Central memory CD8-positive, alpha-beta T cell (primary cell): ENCODE measurements at places on chromosomes 13 and 19.
A peak's percentile ranks its signal among the peaks of the same experiment; 100 is the strongest.

- H3K4me3 ChIP-seq: no peak overlapping the region
- DNase-seq: no peak
- peaks cover 12% of the 10 kb centered on the region for H3K36me3 ChIP-seq
- H3K27ac ChIP-seq: peak overlapping the region; percentile 73
- no peaks in the 10 kb centered on the region for H3K27me3 ChIP-seq
Measured at GRCh38 chr19:17778251-17778967, 16.5 kb upstream of the B3GNT3 start.

DNA sequence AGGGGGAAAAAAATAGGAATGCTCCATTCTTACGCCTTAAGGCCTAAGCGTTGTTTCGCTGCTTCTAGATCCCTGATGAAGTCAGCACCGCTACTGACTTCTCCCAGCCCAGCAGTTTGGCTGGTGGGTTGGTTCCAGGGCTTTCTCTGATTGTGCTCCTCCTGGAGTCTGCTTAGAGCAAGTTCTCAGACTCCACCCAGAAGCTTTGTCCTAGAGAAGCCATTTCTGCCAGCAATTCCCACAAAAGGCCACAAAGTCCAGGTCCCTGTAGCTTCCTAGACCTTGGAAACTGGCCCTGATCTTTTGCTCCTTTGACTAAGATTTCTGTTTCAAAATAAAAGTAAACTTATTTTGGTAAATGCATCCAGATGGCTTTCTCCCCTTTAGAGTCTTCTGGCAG is 65.4 kb downstream of the KCTD12 start:
- H3K36me3 ChIP-seq: no peaks in the 10 kb centered on the region
- no peak for DNase-seq
- no peak overlapping the region for H3K27ac ChIP-seq
- H3K27me3 ChIP-seq: peaks cover 37% of the 10 kb centered on the region

GRCh38 chr19:39924389-39924788 is 10.0 kb downstream of the FCGBP start:
- no peak overlapping the region for H3K4me3 ChIP-seq
- peaks cover 7% of the 10 kb centered on the region for H3K36me3 ChIP-seq
- H3K27me3 ChIP-seq: no peaks in the 10 kb centered on the region
- peak overlapping the region; percentile 84 for H3K27ac ChIP-seq
- DNase-seq: no peak
- peaks cover 10% of the 10 kb centered on the region for H3K4me1 ChIP-seq

DNA sequence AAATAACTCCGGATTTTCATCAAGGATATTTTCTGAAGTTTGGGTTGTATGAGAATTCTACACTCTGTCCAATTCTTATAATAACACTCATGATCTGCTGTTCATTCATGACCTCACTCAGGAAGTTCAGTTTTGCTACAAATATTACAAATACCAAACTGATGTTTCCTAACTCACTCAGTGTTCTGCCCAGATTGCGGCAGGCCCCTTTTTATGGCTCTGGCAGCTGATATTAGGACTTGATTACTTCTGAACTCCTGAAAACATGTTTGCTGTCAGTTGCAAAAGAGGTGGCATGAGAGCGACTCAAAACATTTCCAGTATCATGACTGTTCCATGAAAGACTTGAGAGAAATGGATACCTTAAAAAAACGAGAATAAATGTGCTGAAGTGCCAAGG is 188.0 kb downstream of the RGCC start:
- no peak overlapping the region for H3K27ac ChIP-seq
- DNase-seq: no peak
- H3K4me3 ChIP-seq: no peak overlapping the region
- no peaks in the 10 kb centered on the region for H3K4me1 ChIP-seq
- no peaks in the 10 kb centered on the region for H3K27me3 ChIP-seq

DNA sequence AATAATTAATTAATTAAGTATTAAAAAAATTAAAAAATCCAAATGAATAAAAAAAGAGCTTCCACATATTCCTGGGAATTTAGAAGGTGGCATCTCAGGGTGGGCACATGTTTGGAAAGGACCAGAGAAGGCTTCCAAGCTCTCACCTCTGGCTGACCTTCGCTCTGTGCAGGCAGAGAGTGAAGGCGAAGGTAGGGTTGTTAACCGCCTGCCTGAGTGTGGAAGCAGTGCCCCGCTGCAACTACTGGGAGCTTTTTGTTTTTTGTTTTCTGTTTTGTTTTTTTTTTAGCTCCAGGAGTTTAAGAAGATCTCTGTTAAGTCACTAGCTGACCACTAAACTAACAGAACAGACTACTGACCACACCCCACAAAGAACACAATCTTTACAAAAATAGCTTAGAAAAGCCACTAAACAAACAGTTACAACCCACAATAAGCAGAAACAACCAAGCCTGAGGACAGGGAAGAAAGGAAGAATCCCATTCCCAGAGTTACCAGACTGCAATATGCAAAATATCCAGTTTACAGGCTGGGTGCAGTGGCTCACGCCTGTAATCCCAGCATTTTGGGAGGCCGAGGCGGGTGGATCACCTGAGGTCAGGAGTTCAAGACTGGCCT is 11.4 kb downstream of the ZNF541 start:
- H3K4me1 ChIP-seq: peaks cover 9% of the 10 kb centered on the region
- no peak overlapping the region for H3K4me3 ChIP-seq
- no peak overlapping the region for H3K27ac ChIP-seq
- H3K27me3 ChIP-seq: no peaks in the 10 kb centered on the region
- no peaks in the 10 kb centered on the region for H3K36me3 ChIP-seq
- DNase-seq: no peak

DNA sequence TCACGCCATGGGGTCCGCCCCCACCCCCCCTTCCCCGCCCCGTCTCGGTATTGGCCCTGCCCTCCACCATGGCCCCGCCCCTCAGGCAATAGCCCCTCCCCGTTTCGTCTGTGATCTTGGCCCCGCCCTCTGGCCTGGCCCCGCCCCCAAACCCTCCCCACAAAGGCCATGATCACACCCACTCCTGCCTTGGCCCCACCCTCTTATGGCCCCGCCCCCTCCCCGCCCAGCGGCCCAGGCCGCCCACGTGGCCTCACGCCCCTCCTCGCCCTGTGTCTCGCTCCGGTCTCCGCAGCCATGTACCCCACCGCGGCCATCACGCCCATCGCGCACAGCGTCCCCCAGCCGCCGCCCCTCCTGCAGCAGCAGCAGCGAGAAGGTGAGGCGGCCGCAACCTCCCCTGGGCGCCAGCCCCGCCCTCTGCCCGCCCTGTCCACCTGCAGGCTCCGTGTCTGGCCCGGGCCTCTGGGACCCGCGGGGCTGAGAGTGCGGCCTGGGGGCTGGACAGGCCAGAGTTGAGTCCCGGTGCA is 61.3 kb downstream of the CELF5 start:
- H3K4me3 ChIP-seq: peak overlapping the region; percentile 43
- H3K4me1 ChIP-seq: peaks cover 12% of the 10 kb centered on the region
- peaks cover 11% of the 10 kb centered on the region for H3K27me3 ChIP-seq
- peaks cover 2% of the 10 kb centered on the region for H3K36me3 ChIP-seq
- no peak for DNase-seq
- H3K27ac ChIP-seq: no peak overlapping the region

GRCh38 chr19:50639121-50640112 is at the start of gene SYT3:
TSS of gene SYT3 (minus strand) at chr19:50639881. CDS start at chr19:50637411, 2,470 bp downstream.
- no peak within 1 kb of the TSS for H3K27ac ChIP-seq
- no peaks in the 10 kb centered on the region for H3K36me3 ChIP-seq
- peaks cover 34% of the 10 kb centered on the region for H3K27me3 ChIP-seq
- peaks cover 7% of the 10 kb centered on the region for H3K4me1 ChIP-seq
- DNase-seq: no peak
- H3K4me3 ChIP-seq: peak within 1 kb of the TSS; percentile 50

DNA sequence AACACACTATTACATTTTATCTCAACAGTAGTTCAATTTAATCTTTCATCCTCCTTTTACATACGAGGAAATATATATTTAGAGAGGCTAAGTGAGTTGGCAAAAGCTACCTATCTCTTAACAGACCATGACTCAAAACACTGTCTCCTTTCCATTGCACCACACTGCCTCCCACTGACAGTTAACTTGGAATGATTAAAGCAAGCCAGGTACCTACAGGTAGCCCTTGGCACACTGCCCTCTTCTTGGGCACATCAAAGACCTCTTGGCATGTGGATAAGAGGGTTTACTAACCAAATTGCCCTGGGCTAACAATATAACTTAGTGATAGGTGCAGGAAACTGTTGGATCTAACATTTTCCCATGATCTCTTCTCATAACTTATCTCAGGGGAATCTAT is 1.8 kb downstream of the ABHD13 start:
- H3K36me3 ChIP-seq: peaks cover 23% of the 10 kb centered on the region
- no peak for DNase-seq
- peaks cover 38% of the 10 kb centered on the region for H3K4me1 ChIP-seq
- H3K27me3 ChIP-seq: no peaks in the 10 kb centered on the region
